ENCODE measurements at places on chromosomes 4 and X. TPM values are rescaled to one million over a fixed set of nuclear protein-coding genes. Genes with fewer than 3 reads are reported as not detected.

MAGEB6 gene
- not detected for total RNA-seq

PRDM8 gene
- 11.9 TPM for total RNA-seq

SPARCL1 gene
- total RNA-seq, result not detected

TAB3 gene
- 18.4 TPM for total RNA-seq

MAGT1 gene
- total RNA-seq, result 172 TPM

CASP6 gene
- 29.4 TPM for total RNA-seq

RGN gene
- total RNA-seq, result 1.5 TPM

SLC38A5 gene
- total RNA-seq, result 61.8 TPM

P2RY10 gene
- total RNA-seq, result not detected

RAI2 gene
- total RNA-seq, result not detected

BGN gene
- total RNA-seq, result 34.1 TPM

MAGEA1 gene
- not detected for total RNA-seq

SPANXN3 gene
- total RNA-seq, result not detected

TCEAL9 gene
- 140 TPM for total RNA-seq

RP2 gene
- 27.2 TPM for total RNA-seq

SPATA4 gene
- total RNA-seq, result under 0.01 TPM

TLR3 gene
- total RNA-seq, result 2.1 TPM

FAM9B gene
- not detected for total RNA-seq

MAGEA9 gene
- total RNA-seq, result not detected

SEC31A gene
- 436 TPM for total RNA-seq

HSFX4 gene
- not detected for total RNA-seq

SORBS2 gene
- total RNA-seq, result 15.8 TPM

ESX1 gene
- total RNA-seq, result not detected

COX7B gene
- total RNA-seq, result 363 TPM

ARHGAP6 gene
- total RNA-seq, result 0.30 TPM

PAGE2 gene
- not detected for total RNA-seq

UBE2K gene
- total RNA-seq, result 29.8 TPM

TMEM31 gene
- total RNA-seq, result not detected

CXCL3 gene
- total RNA-seq, result 11.9 TPM

CT47B1 gene
- total RNA-seq, result not detected

LPAR4 gene
- total RNA-seq, result not detected

SYAP1 gene
- 37.9 TPM for total RNA-seq

SPANXA2 gene
- total RNA-seq, result not detected

PNPLA4 gene
- 7.6 TPM for total RNA-seq

CCNI gene
- total RNA-seq, result 144 TPM

ADAM29 gene
- total RNA-seq, result not detected

HGFAC gene
- total RNA-seq, result 0.05 TPM

SSX7 gene
- not detected for total RNA-seq

SPANXC gene
- total RNA-seq, result not detected

TSR2 gene
- 10.4 TPM for total RNA-seq

UGT2B11 gene
- not detected for total RNA-seq

NPNT gene
- 0.30 TPM for total RNA-seq

EGF gene
- total RNA-seq, result 11.3 TPM

XK gene
- total RNA-seq, result under 0.01 TPM

DCAF12L1 gene
- total RNA-seq, result not detected

PPP2R2C gene
- not detected for total RNA-seq

MTMR8 gene
- not detected for total RNA-seq

HERC5 gene
- 0.69 TPM for total RNA-seq

IQCM gene
- total RNA-seq, result not detected

IL3RA gene
- total RNA-seq, result not detected

MAGEC3 gene
- total RNA-seq, result not detected

INTS12 gene
- total RNA-seq, result 17.2 TPM

TACR3 gene
- not detected for total RNA-seq

PPARGC1A gene
- not detected for total RNA-seq

SSX4 gene
- total RNA-seq, result not detected

Data from smooth muscle cell of the umbilical artery (primary cell).